ENCODE measurements at places on chromosomes 7 and 10.

GRCh38 chr10:71331736-71332135, 12.7 kb downstream of the SLC29A3 start:
- DNase-seq: no peak

- peak; percentile 78 for DNase-seq
Measured at GRCh38 chr7:43108255-43109011, 4.0 kb upstream of the HECW1 start.

- no peak for DNase-seq
Measured at GRCh38 chr10:18955061-18955460, 93.5 kb upstream of the MALRD1 start.

DNA sequence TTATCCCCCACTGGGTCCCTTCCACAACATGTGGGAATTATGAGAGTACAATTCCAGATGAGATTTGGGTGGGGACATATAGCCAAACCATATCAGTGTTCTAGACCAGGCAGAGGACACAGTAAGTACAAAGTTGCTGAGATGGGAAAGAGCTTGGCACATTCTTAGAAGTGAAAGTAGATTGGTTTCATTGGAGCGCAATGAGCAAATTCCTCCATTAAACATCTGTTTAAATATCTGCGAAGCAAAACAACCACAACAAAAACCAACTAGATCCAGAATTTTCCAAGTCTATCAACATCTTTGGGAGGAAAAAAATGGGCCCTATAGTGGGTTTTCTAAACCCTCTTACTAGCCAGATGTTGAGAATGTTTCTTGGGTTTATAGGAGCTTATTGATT, 80.0 kb upstream of the STEAP1B start:
- no peak for DNase-seq

DNA sequence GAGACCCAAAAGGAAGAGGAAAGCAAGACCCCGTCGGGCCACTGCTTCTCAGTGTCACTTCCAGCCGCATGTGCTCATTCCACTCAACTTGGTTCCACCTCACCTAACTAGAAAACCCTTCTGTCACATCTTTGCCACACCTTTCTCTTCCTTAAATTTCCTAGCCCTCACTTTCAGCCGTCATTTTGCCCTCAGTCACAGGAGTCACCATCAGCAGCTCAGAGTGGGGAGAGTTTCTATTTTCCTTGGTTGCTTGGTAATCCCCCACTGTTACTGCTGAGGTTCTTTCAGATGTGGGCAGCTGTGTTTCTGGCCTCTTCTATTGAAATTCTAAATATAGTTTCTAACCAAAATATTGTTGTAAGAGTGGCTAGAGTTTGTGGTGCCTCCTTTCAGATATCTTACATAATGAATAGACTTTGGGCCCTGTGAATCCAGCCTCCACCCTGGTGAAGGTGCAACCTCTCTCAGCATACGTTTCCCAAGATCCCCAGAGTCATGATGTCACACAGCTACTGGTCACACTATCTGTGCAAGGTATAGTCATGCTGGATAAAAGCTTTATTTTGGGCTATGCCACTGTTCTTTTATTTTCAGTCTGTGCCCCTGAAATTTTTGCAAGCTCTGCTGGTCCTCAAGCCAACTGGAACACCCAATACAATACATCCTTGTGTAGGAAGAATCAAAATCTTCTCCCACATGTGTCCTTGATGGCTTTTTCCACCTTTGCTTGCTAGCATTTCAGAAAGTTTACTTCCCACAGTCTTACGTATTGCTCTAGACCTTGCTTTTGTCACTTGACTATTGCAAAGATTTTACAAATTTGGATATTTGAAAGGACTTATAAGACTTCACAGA, 9.2 kb downstream of the AGBL3 start:
- DNase-seq: no peak

- no peak for DNase-seq
Measured at GRCh38 chr10:120451968-120452367, 5.1 kb upstream of the PLPP4 start.

DNA sequence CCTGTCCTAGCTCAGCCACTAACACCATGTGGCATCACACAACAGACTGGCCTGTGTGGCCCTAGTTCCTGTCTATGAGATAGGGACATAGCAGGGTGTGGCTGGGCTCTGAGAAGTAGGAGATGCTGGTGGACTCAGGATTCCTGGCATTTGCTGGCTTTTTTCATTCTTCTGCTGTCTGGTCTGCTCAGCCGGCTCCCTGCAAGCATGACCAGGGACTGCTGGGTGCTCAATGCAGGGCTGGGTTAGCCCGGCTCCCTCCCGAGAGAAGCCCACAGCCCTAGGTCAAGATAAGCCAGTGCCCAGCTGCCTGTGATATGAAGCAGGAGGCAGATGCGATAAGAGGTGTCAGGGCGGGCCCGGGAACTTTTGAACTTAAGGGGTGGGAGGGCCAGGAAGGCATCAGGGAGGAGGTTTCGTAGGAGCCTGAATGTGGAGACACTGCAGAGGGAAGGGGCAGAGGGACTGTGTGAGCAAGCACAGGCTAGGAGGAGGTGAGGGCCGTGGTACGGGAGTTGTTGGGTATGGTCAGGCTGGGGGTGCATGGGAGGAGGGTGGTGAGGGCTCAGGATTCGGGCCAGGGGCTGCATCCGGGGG, 3.5 kb downstream of the AQP1 start:
- DNase-seq: no peak

GRCh38 chr10:132311338-132311939, 3.7 kb upstream of the STK32C start:
- no peak for DNase-seq

DNA sequence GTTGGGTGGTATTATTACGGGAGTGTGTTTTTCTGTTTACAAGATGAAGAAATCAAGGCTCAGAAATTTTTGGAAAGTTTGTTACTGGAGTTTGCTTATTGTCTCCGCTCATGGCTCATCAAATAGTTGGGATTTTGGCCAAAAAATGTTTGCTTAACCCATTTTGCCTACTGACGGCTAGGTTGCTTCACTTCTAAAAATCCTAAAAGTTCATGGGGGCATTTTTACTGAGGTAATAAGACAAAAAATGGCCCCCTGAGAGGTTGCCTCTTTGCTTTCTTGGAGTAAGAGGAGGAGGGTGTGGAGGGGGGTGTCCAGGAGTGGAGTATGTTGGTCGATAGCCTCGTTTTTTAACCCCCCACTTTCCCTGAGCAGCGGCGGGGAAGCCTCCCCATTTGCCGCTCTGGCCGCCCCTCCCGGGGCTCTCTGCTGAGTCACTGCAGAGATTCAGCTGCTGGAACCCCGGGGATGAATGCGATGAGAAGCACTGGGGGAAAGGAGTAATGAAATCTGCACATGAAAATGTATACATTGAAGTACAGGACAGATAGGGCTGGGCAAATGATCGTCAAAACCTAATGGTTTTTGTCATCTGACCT, 1.5 kb downstream of the MEST start:
- no peak for DNase-seq

- DNase-seq: peak; percentile 57
Measured at GRCh38 chr10:91043173-91043910, 122.5 kb upstream of the ANKRD1 start.

DNA sequence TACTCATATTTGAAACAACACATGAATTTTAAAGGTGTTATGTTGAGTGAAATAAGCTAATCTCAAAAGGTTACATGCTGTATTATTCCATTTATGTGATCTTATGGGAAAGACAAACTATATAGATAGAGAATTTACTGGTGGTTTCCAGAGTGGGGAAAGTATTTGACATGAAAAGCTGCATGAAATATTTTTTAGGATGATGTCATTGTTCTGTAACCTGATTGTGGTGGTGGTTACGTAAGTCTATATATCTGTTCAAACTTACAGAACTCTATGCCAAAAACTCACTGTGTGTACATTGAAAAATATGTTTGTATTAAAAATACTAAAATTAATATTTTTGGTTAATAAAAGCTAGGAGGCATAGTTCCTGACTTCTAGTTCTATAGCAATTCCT, 453.0 kb downstream of the SORCS3 start:
- peak; percentile 9 for DNase-seq

DNA sequence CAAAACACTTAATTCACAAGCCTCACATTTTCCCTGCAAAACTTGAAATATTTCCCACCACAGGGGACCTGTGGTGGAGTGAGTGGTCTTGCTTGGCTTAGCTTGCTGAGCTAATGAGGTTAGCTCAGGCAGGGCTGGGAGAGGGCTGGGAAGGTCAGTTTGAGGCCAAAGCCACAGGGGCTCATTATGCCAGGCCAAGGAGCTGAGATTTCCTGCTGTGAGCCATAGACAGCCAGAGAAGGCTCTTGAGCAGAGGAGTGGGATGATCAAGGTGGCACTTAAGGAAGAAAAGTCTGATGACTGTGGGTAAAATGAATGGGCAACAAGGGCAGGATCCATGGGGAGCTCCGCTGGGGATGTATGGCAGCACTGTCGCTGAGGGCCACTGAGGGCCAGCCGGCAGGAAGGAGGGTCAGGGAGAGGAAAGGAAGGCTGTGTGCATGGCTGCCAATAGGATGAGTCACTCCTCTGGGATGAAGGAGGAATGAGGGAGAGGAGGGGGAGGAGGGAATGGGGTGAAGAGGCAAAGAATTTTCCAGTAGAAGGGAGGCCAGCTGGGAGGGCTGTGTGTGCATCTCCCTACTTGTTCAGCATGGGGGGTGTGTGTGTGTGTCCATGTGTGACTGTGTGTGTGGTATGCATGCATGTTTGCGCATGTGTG, 18.7 kb upstream of the ZNF488 start:
- peak; percentile 91 for DNase-seq

GRCh38 chr7:4178416-4178815, 503.7 kb upstream of the FOXK1 start:
- no peak for DNase-seq

DNA sequence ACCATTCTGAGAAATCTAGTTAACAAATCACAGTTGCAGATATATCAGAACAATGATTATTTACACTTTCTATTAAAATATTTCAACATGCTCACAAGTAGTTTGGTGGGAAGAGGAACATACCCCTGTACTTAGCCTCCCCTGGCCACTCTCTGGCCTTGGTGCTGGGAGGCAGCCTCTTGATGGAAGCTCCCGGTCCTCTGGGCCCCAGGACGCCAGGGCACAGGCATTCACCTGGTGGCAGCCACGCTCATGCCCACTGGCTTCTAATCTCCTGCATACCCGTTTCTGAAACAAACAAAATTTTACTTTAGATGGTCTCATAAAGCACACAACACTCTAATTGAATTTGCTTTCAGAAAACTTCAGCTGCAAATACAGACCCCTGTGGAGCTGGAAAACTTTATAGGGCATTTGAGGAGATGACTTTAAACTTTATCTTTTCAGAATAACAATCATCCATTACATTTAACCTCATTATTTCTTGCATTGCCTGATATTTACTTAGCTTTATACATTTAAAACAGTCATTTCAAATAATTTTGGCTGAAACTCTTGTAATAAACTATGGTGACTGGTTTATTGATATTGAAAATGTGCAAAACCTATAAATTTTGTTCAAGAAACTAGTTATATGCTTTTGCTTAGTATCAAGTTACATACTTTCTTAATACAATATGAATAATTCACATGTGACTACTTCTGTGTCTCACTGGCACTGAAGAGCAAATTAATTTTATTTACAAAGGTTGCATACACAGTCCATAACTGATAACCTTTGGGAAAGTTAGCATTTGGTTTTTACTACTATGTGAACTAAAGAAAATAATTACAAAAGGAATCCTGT, 30.8 kb downstream of the C10orf143 start:
- no peak for DNase-seq

- no peak for DNase-seq
Measured at GRCh38 chr7:150370612-150371071, 2.0 kb downstream of the REPIN1 start.

DNA sequence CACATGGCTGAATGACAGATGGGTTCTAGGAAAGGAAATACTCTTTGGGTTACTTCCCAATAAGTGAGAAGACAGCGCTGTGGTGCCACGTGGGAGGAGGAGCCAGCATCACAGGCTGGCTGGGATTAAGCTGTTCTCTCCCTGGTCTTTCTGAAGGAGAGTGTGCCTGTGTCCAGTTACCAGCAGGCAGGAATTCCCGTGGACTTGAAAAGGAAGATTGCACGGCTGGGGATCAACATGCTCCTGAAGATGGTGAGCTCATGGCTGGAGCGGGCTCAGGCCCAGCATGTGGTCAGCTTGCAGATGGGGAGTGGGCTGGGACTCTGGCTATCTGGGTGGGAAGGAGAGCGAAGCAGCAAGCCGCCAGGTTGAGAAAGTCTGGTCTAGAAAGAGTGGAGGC, 8.1 kb downstream of the ADCK2 start:
- DNase-seq: no peak

GRCh38 chr10:127933271-127933670, 26.4 kb downstream of the PTPRE start:
- no peak for DNase-seq

DNA sequence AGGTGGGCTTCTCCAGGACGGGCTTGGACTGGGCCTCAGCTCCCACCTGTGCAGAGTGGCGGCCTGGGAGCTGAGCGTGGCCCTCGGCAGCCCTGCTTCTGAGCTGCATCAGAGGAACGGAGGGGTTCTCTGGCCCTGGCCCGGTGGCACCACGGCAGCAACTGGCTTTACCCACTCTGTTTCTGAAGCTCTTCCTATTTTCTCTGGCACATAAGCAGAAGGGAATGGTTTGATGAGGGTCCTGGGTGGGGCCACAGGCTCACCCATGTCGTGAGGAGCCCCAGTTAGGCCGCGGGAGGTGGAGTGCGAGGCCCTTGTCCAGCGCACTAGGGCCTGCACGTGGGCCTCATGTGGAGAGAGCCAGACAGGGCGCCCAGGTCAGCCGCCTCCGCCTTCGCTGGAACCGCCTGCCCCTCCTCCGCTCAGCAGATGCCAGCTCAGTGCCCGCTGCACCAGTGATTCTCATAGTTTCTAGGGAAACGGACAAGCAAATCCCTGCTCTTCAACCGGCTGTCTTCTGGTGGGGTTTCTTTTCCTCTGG, 284.0 kb downstream of the CELF2 start:
- no peak for DNase-seq

- DNase-seq: peak; percentile 76
Measured at GRCh38 chr7:116687801-116688201, 15.8 kb downstream of the MET start.

GRCh38 chr7:105487579-105488571, 34.2 kb downstream of the PUS7 start:
- DNase-seq: peak; percentile 23

- no peak for DNase-seq
Measured at GRCh38 chr10:110268971-110269370, 35.7 kb downstream of the SMNDC1 start.
